Stimulated activated CD4-positive, alpha-beta T cell treated with anti-CD3 and anti-CD28 coated beads, Interleukin-12 subunit alpha, Interleukin-12 subunit beta, amount 100 ng/mL, for 24 hours (primary cell): ENCODE measurements at places on chromosomes 4 and X.

DNA sequence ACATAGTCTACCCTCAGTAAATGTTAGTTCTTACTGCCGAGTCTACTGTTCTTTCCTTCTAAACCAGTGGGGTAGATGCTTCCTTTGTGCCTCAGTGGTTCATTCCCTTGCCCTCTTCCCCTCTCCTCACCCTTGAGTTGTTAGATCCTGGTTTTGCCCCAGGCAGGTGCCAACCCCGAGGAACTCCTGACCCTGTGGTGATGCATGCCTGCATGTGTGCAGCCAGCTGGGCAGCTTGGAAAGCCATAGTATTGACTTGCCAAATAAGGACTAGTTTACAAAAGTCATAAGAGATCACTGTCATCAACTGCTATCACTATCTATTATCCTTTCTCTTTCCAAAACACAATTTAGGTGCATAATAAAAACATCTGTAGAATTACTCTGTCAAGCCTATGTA, 50.9 kb downstream of the REPS2 start:
- no peak for DNase-seq

DNA sequence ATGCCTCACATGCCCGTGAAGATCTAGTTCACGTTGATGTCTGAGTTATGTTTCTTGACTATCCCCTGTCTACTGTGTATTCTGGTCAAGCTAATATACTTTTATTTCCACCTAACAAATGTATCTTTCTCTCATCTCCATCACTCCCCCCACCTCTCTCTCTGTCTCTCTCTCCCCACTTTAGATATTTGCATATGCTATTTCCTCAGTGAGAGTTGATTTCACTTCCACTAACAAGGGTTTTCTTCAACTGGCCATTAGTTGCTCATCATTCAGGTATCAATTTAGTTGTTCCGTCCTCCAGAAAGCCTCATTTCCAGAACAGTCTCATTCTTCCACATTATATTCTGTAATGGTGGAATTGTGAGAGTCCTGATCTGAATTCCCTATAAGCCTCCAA, 1777.8 kb upstream of the TENM3 start:
- no peak for DNase-seq

DNA sequence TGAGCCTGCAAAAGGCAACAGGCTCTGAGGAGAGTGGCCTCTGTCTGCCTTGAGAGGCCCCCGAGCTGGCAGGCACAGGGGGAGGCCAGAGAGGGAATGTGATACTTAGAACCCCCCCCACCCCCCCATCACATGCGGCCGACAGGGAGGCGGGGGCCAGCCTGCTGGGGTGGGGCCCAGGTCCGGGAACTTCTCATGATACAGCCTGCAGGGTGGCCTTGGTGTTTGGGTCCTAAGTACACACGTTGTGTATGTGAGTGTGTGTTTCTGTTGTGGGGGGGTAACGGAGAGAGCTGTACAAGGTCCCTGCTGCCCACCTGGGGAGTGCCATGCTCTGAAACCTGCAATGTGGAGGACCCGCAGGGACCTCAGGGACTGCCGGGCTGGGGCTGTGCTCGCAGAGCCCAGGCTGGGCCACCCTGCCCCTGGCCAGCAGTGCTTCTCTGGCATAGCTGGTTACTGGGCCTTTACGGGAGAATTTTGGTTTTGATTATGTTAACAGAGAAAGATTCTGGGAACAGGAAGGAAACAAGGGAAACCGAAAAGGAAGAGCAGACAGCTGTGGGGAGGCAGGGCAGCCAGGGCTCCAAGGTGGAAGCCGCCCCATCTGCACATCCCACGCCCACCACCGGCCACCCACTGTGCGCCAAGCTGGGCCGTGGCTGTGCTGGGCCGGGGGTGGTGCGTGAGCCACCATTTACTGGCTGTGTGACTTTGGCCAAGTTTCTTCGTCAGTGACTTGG, 19.9 kb downstream of the SH3BP2 start:
- DNase-seq: no peak

- no peak for DNase-seq
Measured at GRCh38 chrX:133655275-133656265, 240.3 kb upstream of the GPC4 start.

DNA sequence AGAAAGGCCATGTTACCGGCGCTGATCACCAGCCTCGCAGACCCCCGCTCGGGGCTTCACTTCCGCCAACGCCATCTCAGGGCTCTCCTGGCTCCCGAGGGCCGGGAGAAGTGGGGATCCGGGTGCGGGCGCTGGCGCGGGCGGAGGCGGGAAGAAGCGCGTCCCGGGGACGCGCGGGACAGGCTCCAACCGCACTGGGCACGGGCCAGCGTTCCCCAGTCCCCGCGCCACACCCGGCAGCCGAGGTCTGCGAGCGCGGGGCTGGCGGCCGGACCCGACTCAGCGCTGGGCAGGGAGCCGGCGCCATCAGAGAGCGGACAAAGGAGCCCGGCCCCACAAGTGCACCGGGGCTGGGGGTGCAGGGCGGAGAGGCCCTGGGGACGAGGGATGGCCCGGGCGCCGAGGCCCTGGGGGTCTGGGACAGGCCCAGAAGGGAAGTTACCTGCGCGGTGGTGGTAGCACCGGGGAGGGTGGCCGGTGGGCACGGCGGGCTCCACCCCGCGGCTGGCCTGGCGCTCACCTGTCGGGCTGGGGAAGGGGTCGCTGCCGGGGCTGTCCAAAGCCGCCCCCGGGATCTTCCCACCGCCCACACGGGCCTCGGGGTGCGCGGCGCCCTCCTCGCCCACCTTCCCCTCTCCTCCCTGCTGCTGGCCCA, 449 bp downstream of the CTPS2 start:
- no peak for DNase-seq
